ENCODE measurements at places on chromosomes 12 and 14. TPM values are rescaled to one million over a fixed set of nuclear protein-coding genes. Genes with fewer than 3 reads are reported as not detected.

TPPP2 gene
- total RNA-seq, result 2.8 TPM

OLR1 gene
- total RNA-seq, result 0.89 TPM

NAA30 gene
- total RNA-seq, result 27.3 TPM

GLIPR1L1 gene
- total RNA-seq, result not detected

HPD gene
- 1.5 TPM for total RNA-seq
